SK-N-DZ (cell line): ENCODE measurements at places on chromosomes 4 and X.

DNA sequence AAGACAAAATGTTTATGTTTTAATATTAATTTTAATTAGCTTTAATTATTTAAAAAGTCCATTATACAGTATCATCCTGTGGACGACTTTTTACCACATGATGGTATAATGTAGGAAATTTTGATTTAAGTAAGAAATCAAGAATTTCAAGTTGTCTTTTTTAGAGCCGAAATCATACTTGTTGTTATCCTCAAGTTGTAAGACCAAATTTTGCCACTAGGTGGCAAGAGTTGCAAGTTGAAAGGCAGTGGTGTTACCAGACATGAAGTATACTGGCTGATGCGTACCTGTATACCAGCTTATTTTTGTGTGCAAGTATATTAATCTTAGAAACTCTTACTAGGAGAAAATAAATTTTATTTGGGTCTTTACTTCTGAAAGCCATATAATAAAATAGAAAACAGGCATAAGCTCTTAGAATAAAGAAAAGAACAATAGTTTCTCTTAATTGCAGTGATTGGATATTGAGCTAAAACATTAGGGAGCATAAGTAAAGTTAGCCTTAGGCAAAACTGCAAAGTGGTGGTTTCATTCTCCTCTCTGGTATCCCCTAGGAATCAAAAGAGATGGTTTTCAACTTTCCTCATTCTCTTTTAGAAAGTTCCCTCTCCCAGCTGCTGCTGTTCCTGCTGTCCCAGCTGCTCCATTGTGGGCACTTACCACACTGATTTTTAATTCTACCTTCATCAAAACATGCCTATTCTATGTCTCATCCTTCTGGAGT is 118.0 kb upstream of the WDFY3 start:
- peak; percentile 67 for DNase-seq

GRCh38 chr4:158667651-158668198 is 4.0 kb downstream of the C4orf46 start:
- peak; percentile 27 for DNase-seq

DNA sequence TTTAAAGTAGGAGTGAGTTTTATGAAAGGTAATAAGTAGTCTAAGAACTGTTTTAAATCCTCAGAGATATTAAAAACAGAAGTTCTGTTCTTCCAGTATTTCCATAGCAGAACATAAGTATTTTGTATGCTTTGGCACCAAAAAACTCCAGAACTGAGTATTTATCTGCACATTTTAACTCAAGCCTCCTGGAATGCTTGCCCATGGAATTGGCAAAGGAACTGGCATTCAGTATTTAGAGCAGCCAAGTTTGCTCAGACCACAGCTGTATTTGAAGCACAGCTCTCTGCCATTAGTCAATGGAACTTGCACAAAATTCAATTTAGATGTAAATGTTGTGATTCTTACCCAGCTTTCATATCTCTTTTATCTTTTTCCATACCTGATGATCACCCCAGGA is 42.2 kb downstream of the NDNF start:
- DNase-seq = no peak

GRCh38 chr4:185398618-185399017 is 2.0 kb downstream of the ANKRD37 start:
- no peak for DNase-seq

DNA sequence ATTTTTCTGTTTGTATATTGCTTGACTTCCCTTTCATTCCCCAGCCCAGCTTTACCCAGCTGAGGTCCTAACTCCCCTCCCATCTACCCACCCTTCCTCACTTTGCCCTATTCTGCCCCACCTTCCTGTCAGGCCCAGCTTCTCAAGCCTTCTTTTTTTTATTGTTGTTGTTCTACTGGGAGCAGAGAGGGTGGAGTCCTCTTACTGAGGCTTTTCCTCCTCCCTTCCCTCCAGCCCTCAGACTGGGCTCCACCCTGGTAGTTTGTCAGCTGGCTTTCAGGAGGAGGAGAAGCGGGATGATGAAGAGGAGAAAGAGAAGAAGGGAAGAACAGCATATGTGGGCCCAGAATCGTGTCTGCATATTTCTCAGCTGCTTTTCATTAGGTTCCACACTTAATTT is 3.2 kb upstream of the KLF8 start:
- no peak for DNase-seq

GRCh38 chrX:108307132-108308085 is 130.8 kb downstream of the COL4A6 start:
- DNase-seq = no peak

GRCh38 chrX:13605611-13606010 is 36.2 kb downstream of the EGFL6 start:
- no peak for DNase-seq

DNA sequence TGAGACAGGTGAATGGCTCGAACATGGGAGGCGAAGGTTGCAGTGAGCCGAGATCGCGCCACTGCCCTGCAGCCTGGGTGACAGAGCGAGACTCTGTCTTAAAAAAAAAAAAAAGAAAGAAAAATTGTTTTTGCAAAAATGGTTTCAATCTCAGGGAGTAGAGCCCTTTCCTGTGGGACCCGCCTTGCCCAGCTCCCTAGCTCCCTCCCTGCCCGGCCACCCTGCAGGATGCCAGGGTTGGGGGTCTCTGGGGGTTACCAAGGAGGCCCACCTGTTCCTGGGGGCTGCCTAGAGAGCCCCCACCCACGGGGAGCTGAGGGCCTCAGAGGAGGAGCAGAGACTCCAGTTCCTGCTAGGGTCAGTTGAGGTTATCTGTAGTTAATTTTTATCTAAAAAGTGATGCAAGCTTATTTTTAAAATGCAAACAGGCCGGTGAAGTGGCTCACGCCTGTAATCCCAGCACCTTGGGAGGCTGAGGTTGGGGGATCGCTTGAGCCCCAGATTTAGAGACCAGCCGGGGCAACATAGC is 18.7 kb upstream of the PLCXD1 start:
- no peak for DNase-seq

DNA sequence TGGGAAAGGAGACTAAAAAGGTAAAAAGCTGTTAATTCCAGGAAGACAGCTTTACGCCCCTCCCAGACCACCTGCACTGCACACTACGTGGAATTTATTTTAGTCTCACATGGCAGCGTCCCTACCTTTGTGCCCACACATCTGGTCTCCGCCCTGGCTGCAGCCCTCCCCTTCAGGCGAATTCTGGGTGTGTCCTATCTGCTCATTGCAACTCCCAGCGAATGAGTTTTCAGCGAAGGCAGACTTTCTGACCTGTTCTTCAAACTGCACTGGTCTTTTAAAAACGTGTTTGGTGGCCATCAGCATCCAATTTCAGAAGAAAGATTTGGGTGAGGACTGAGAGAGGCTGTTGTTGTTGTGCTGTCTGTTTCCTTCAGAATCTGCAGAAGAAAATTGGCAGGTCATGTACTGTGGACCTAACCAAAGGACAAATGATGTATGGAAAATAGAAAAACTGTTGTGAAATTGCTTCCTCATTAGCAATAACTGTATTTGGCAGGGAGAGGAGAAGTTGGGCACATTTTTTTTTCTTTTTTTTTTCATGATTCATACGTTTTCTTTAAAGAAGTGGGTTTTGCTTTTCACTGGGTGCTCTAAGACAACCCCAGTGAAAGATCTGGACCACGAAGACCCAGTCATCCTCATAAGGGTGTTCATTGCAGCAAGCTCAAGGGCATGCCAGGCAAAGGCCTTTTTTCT is 4.2 kb downstream of the TLR8 start:
- DNase-seq = no peak

DNA sequence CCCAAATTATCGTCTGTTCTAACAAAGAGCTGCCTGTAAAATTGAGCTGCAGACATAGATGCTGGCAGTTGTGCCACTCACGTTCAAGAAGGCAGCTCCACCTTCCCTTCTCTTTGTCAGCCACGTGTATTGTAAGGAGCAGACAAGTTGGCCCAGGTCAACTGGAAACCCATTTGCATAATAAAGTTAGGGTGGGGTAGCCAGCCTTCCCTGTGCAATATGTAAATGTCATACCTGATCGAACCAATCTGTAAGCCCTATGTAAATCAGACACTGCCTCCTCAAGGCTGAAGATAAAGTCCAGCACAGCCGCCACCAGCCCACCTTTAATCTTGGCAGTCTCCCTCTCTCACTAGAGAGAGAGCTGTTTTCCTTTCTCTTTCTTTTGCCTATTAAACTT is 117.2 kb downstream of the TMEM144 start:
- DNase-seq = peak; percentile 66

GRCh38 chr4:24753519-24753918 is 41.9 kb upstream of the SOD3 start:
- no peak for DNase-seq

DNA sequence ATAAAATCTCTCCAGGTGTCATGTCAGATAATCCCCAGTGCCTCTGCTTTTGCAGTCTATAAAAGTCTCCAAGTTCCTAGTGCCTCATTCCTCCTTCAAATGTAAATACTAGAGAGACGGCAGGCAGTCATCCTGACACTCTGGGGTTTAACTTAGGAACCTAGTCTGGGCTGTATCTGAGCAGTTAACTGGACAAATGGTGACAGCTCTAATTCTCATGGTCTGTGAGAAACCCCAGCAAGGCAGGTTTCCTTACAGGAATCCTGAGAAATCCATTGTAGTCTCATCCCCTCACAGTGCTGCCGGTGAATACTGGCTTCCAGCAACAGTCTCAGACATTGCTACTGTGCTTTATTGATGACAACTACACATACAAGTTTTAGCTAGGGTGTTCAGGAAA is 246.8 kb downstream of the SNCA start:
- peak; percentile 69 for DNase-seq

- DNase-seq = no peak
Observed at GRCh38 chrX:129694805-129695204, 40.0 kb upstream of the APLN start.

DNA sequence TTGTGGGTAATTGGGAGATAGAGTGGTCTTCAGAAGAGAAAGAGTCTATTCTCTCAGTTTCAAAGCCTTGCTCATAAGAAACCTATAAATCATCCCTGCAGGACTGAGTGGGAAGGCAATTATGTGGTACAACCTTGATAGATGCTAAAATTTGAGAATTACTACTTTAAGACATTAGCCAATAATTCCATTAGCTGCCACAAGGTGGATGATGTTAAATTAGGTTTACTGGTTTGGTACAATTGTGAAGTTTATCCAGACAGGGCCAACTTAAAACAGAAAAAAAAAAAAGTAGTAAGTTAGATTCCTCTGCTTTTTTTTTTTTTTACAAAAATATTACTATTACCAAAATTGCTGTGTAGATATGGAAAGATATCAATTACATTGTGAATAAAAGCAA is 73.2 kb upstream of the AMOT start:
- DNase-seq = no peak

- DNase-seq = no peak
Observed at GRCh38 chr4:168502861-168503260, 6.0 kb downstream of the PALLD start.

DNA sequence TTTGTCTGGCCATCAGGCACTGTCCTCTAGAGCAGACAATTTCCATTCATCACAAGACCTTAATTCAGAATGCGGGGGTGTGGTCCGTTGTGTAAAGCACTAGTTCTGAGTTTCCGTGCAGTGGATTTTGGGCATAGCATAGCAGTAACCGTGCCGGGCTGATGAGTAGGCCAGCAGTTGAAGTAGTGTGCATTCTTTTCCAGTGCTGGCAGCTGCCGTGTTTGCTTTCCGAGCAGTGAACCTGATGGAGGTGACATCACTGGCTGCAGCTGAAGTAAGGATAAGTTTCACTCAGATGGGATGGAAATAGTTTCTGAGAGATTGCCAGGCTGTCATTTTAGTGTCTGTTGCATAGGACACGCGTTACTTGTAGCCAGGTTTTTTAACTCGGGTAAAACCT is 107.0 kb upstream of the STIM2 start:
- DNase-seq = no peak

DNA sequence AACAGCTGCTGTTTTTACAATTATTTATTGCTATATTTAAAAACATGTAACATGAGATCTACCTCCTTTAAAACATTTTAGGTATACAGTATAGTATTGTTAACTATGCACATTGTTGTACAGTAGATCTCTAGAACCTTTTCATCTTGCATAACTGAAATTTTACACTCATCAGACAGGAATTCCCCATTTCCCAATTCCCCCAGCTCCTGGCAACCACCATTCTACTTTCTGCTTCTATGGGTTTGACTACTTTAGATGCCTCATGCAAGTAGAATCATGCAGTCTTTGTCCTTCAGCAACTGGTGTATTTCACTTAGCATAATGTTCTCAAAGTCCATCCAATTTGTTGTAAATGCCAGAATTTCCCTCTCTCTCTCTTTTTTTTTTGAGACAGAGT is 9.7 kb upstream of the LSM6 start:
- DNase-seq = no peak
